Bone marrow (tissue), 2 donors: ENCODE measurements at places on chromosomes 12 and 14.

DNA sequence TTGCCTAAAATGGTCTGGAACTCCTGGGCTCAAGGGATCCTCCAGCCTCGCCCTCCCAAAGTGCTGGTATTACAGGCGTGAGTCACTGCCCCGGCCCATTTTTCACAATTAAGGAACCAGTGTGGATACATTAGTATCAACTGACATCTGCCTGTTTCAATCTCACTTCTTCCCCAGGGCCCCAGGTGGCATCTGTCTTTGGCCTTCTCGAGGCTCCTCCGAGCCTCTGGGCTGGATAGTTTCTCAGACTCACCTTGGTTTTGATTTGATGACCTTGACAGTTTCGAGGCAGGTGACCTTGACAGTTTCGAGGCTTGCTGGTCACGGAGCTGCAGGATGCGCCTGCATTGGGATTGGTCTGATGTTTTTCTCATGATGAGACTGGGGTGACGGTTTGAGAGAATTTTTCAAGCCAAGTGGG lies 41.0 kb upstream of the NCOR2 start:
- peak; percentile 27 for DNase-seq

- no peak for DNase-seq
These were observed 405.6 kb downstream of the TMEM121 start for GRCh38 chr14:105931808-105932483.

DNA sequence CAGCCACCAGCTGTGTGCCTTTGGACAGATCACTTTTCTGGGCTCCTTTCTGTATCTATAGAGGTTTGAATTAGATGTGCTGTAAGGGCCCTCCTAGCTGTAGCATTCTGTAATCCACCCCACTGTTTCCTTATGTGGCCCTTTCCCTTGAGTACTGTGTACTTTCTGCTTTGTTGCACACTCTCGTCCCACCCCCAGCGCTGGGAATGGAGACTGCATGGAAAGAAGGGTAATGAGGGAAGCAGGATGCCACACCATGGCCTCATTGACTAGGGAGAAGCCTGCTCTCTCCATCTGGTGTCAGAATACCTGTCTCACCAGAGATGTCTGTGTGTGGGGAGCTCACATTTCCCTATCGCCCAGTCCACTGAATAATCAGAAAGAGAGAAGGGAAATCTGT lies 13.6 kb upstream of the GALNT16 start:
- no peak for DNase-seq

DNA sequence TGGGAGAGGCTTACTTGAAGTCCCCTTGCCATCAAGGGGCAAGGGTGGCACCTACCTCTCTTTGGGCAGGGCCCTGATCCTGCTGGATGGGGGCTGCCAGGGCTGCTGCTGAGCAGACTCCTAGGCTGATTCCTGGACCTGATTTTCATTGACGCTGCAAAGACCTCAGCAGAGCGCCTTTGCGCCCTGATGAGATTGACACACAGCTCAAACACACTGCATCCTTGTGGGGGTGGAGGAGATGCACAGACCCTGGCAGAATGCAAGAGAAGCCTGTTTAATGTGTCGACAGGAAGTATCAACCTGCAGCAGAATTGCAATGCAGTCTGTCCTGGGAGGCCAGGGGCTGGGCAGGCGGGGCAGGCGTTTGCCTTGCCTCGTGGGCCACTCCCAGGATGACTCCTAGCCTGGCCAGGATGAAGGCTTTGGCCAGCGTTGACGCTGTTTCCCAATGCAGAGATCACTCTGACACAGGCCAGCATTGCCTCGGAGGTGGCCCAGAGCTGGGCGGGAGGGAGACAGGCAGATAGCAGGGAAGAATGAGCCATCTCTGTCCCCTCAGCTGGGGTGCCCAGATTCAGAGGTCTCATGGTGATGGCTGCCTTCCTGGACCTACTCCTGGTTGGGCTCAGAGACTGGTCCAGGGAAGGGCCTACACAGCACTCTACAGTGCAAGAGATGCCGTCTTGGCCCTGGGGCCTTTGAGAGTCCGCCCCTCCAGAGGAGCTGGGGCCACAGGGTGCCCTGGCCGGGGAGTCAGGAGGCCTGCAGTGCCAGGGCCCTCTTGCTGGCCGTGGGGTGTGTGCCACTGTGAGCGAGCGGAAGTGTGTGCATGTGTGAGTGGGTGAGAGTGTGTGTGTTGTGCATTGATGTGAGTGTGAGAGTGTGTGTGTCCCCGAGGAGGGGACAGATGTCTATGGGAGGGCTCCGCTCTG lies 108.3 kb downstream of the KIF26A start:
- no peak for DNase-seq

DNA sequence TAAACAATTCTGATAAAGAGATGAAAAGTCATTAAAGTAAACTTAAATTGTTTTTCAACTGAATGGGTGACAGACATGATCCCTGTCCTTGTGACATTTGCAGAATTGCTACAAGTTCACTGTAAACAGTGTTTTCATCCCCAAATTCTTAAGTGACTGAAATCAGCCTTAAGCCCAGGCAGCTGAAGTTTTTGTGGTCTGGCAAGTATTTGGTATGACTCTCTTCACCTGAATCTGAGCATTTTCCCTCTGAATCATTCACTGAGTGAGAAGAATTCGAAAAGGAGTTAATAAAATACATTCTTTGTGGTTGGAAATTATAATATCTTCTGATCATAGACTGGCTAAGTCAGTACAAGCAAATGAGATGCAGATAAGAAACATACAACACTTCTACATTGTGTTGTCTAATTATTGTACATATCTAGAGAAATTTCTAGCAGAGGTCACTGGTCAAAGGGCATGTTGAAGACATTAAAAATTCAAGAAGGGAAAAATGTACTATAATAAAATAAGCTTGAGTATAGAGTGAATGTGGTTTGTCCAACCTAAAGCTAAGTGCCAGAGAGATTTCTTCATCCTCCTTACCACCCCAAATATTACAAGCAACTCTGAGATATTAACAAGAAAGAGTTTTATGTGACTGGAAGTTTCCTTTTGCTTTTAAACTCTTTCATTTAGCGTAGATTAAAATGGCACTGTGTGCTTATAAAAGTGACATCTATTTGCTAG lies 177.8 kb upstream of the DIO2 start:
- no peak for DNase-seq

GRCh38 chr14:76293923-76294322 lies 82.0 kb upstream of the ESRRB start:
- DNase-seq = no peak

DNA sequence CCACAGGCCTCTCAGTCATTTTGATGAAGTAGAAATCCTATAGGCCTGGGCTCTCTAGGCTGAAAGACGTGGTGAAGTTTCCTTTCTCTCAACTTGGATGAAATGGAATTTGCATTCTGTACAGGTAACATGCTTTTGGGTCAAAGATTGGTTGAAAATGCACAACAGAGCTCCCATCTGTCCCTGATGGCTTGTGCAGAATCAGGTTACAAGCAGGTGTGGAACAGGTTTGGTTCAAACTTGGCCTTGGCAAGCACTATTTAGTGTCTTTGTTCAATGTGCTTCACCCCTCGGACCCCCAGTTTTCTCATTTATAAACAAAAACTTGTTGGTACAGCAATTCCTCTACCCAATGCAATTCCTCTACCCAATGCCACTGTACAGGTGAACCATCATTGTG lies 1493.0 kb downstream of the AACS start:
- DNase-seq = no peak

GRCh38 chr12:53805791-53806190 lies 54.0 kb upstream of the CISTR start:
- no peak for DNase-seq

GRCh38 chr14:70358631-70359030 lies 852 bp downstream of the COX16 start:
- DNase-seq = no peak

GRCh38 chr14:69208666-69209065 lies 17.4 kb downstream of the EXD2 start:
- no peak for DNase-seq

DNA sequence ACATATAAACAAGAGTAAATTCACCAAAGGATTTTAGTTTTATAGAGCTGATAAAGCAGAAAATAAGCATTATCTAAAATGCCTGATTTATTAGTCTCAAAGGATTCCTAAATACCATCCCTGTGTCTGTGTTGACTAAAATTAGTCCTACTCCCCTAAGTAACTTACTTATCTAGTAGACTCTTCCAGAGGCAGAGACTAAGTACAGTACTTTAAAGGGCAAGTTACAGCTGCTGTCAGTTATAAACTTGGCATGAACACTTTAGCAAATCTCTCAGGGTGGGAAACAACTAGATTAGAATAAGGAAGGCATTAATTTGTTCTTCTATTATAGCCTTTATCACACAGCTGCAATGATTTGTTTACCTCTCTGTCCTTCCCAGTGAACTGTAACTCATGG lies 46.0 kb downstream of the ATP2B1 start:
- DNase-seq = no peak

GRCh38 chr14:37587131-37587803 lies 7.8 kb downstream of the FOXA1 start:
- DNase-seq = no peak

GRCh38 chr14:72154645-72155378 lies 222.6 kb downstream of the RGS6 start:
- DNase-seq = no peak

GRCh38 chr12:43742106-43742505 lies 16.5 kb downstream of the PUS7L start:
- no peak for DNase-seq

DNA sequence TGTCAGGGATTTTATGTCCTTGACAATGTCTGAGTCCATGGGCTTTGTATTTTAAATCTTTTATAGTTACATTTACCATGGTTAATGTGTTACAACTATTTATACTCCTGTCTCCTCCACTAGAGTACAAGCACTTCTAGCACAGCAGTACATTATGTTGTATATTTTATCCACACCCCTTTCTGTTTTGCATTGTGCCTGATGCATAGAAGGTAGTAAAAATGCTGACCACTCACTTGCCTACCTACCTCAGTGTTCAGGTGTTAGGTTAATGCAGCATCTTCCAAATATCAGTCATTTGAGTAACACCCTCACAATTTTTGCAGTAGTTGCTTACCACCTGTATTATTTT lies 31.1 kb upstream of the SLC38A2 start:
- DNase-seq = no peak

GRCh38 chr14:93536945-93537344 lies 106.2 kb downstream of the UNC79 start:
- DNase-seq = no peak

- DNase-seq = no peak
These were observed 5.5 kb downstream of the CNTN1 start for GRCh38 chr12:40697566-40698259.

GRCh38 chr12:73589220-73589619 lies 948.4 kb upstream of the ATXN7L3B start:
- no peak for DNase-seq

GRCh38 chr12:53219956-53220693 lies 11.9 kb downstream of the RARG start:
- DNase-seq = peak; percentile 21

- no peak for DNase-seq
These were observed 202.7 kb downstream of the FBXL14 start for GRCh38 chr12:1391722-1392121.

DNA sequence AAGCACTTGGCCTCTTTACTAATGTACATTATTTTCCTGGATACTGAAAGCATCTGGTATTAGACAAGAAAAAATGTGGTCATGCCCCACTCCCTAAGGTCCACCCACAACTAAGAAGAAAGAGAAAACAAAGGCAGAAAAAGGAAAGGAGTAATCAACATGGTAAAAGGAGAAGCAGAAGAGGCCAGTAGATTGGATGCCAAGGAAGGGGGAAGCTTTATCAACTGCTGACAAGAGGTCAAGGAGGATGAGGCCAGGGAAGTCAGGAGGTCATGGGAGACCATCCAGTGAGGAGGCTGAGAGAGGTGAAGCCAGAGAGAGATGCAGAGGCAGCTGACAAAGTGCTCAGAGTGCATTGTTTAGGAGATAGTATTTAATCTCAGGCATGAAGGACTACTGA lies 383.5 kb downstream of the ZFP36L1 start:
- no peak for DNase-seq

DNA sequence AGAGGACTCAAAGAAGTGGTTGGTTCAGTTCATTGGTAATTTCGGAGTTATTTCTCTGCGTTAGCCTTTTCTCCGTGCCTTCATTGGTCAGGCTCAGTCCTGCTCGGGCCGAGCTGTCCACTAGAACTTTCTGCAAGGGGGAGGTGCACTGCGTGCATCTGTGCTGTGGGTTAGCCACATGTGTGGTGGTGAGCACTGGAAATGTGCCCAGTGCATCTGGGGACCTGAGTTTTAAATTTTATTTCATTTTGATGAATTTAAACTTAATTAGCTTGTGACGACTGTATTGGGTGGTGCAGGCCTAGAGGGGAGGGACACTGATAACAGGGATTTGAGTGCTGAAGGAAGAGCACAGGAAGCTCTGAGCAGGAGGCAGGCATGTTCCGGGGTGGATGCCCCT lies 24.5 kb downstream of the SETD1B start:
- DNase-seq = no peak

DNA sequence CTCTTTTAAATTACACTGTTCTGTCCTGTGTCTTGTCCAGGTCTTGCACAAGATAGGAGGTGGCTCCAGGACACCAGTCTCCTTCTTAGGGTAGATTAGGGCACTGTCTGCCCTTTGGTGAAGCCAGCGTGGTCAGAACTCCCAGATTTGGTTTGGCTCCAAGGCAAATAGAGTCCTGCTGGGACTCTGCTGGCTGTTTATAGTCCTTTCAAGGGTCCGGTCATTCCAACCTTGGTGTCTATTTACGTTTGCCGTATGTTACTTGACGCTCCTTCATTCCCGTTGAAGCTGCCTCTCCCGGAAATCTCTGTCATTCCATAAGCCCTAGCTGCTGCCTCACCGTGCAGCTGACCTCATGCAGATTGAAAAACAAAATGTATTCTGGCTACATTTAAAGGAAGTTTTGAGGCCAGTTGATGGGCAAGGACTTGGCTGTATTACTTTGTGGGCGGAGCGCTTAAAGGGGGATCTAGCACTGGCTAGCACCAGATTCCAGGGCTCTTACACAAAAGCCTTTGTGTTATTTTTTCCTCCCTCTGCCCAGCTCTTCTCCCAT lies 180.6 kb downstream of the AKAP6 start:
- no peak for DNase-seq

DNA sequence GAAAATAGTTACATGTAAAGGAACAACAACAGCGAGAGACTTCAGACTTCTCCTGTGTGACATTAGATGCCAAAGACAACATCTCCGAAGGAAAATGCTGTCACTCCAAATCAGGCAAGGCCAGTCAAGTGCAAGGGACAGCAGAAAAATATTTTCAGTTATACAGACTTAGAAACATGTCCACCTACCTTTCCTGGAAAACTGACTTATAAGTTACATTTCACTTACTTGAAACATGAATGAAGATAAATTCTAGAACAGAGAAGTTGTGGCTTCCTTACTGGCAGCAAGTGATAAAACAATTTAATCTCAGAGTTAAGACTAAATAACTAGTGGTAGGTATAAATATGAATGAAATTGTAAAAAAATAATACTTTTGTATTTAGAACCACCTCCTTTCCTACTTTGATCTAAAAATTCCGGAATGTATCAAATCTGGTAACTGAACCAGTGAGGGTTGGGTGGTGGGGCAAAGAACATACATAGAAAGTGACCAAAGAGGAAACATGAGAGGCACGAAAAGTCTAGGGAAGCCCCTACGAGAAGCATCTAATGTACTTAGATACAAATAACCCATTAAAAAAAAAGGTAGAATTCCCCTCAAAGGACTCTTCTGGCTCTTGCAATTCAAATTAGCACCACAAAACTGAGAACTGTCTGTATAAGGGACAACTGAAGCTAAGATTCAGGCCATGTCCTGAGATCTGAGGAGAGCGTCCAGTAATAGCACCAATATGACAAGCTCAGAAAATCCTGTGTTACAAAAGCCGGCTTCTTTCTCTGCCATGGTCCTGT lies 21.2 kb downstream of the MTHFD1 start:
- DNase-seq = no peak
